HS-27A (cell line): ENCODE measurements at places on chromosomes 11 and 22.
A peak's percentile ranks its signal among the peaks of the same experiment; 100 is the strongest.

GRCh38 chr11:107804971-107805370 lies 53.6 kb downstream of the SLC35F2 start:
- DNase-seq, result no peak

DNA sequence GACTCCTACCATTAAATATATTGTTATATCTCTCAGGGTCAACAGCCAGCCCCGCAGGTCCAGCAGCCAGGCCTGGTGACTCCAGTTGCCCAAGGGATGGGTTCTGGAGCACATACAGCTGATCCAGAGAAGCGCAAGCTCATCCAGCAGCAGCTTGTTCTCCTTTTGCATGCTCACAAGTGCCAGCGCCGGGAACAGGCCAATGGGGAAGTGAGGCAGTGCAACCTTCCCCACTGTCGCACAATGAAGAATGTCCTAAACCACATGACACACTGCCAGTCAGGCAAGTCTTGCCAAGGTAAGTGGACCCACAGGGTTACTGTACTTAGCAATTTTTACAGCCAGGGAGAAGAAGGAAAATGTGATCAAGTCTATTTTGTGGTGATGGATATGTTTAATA lies 35.1 kb downstream of the EP300 start:
- no peak for DNase-seq

DNA sequence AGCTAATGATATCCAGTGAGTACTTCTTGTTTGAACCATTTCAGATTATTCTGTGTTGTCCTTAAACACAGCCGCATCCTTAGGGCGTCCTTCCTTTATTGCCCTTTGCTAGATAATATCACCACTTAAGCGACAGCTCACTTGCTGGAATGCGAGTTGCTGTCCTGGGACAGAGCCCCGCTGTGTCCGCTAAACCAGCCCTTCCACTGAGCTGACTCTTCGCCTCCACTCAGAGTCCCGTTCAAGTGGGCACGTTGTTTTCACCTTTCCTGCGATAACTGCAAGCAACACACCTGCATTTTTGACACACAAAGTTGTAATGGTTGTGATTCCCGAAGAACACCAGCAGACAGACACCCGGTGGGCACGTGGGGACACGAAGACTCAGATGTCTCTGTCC lies 140.0 kb downstream of the TBC1D22A start:
- no peak for DNase-seq

DNA sequence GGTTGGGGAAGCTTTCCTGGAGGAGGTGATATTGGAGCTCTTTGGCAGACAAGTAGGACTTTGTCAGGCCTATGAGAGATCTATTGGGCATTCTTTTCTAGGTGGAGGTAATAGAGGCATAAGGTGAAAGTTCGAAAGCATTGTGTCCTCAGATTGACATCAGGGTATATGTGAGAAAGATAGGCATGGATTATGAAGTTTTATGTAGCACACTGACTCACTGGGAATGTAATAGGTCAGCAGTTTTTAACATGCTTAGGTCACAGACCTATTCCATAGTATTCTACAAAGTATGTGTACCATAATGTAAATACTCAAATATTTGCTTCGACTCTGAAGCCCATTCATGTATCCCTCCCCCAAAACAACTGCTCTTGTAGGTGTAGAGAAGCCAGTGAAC lies 11.8 kb downstream of the HIKESHI start:
- DNase-seq, result no peak

DNA sequence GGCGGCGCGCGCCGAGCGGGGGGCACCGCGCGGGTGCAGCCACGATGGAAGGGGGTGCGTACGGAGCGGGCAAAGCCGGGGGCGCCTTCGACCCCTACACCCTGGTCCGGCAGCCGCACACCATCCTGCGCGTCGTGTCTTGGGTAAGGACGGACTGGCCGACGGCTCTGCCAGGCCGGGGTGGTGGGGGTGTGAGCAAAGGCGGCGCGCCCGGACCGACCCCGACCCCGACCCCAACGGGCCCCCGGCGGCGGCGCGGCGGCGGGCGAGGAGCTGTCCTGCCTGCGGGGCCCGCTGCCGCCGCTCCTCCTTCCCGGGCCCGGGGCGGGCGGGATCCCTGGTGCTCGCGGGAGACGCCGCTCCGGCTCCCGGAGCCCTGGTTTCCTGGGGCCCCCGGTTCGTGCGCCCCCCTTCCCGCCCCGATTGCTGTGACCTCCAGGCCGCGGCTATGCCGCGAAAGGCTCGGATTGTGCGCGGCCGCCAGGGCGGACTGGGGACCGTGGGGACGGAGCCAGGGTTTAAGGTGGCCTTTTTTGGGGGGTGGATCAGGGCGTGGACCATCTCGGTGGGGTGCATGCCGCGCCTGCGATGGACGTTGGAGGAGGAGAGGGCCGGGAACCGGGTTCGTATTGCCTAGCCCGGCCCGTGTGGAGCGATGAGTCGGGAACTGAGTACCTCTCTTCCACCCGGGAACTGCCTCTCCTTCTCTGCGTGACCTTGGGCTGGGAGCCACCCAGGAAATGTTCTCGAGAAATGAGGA lies at the start of gene SYNGR1:
TSS of gene SYNGR1 (plus strand) at position 25 of the 760 bp plus-strand sequence. CDS start at position 45, 20 bp downstream.
- no peak for DNase-seq

GRCh38 chr11:7892059-7892699 lies 38.9 kb downstream of the OR10A6 start:
- DNase-seq, result peak; percentile 94

- no peak for DNase-seq
Measured at GRCh38 chr11:93662175-93662570, 691 bp downstream of the CEP295 start.

DNA sequence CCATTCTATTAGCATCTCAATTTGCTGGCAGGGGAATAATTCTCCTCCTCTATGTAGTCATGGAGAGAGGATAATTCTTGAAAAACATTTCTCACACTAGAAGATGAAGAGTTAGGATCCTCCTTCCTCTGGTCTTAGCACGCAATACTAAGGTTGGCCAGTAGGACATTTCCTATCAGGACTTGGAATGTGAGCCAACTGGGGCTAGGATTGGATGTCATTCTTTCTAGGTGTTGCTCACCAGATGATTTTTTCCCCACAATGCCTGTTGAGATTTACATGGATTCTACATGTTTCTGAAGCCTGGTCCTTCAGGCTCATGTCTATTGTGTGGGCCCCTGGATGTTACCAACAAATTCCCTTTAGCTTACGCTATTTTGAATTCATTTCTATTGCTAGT lies 28.0 kb downstream of the SLN start:
- no peak for DNase-seq
